ENCODE measurements at places on chromosomes 16 and 17.

DNA sequence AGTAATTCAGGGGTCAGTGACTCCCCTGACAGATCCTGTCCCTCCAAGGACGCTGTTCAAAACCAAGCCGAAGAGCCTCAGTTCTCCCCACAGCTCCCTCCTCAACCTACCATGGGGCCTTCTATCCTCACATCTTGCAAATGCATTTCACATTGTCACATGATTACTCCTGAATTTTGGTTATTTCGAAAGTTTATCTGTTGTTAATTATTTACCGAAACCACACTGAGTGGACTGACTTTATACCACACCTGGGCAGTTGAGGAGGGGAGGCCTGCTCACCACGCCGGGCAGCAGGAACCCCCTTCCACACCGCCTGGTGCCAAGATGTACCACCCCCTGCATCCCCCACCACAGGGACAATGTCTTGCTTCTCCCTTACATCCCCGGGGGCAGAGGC, 4.7 kb downstream of the TIMP2 start:
- no peak for DNase-seq

- no peak for DNase-seq
Observed at GRCh38 chr17:34654276-34654880, 75.0 kb downstream of the TMEM132E start.

DNA sequence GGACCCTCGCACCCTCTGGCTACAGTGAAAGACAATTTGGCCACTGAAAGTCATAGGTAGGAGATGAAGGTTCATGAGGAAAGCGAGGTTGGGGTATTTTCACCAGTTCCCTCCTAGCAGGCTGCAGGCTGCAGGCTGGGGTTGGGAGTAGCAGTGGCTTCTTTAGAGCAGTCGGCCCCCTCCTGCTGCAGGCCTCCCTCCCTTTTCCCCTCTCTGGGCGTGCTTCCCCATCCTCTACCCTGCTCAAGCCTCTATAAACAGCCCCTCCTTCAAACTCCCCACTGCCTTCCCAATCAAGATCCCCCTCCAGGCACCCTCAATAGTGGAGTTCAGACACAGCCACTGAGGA, 41.8 kb downstream of the GAS7 start:
- DNase-seq: no peak

- no peak for DNase-seq
Observed at GRCh38 chr16:31695667-31696066, 168.0 kb downstream of the AHSP start.

GRCh38 chr17:16415031-16415924, at the start of gene TRPV2:
TSS of gene TRPV2 (plus strand) at chr17:16415571. CDS start at chr17:16417669, 2,098 bp downstream.
- no peak for DNase-seq
